ENCODE measurements at places on chromosomes 7 and 10.

GRCh38 chr7:103989200-103989784 is at the start of gene RELN:
TSS of gene RELN (minus strand) at chr7:103989658. CDS start at chr7:103989356, 302 bp downstream.
- DNase-seq = no peak

DNA sequence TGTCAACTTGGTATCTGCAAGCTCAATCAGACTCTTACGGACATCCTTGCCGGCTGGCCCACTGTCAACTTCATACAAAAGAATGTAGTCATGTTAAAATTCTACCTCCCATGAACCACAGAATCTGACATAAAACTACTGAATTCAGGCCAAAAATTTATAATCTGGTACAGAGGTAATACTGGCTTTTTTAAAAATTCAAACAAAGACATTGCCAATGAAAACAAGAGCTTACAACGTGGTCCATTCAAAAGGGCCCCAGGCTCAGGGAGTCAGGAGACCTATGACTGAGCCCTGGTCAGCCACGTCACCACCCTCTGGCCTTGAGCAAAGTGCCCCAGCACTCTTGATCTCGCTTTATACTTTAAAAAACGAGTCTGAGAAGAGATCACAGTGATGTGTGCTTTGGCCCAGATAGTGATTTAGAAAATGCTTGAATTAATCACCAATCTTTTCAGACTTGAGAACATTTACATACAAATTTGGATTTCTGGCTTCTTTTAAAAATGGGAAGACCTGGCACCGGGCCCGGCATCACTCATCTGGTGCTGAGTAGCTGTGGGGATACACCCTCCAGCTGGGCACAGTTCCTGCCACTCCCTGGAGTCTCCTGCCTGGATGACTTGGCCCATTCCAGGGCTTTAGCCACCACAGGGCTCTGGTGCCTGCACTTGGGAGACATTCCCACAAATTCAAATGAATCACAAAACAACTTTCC is 94.1 kb downstream of the PIP4K2A start:
- no peak for DNase-seq

DNA sequence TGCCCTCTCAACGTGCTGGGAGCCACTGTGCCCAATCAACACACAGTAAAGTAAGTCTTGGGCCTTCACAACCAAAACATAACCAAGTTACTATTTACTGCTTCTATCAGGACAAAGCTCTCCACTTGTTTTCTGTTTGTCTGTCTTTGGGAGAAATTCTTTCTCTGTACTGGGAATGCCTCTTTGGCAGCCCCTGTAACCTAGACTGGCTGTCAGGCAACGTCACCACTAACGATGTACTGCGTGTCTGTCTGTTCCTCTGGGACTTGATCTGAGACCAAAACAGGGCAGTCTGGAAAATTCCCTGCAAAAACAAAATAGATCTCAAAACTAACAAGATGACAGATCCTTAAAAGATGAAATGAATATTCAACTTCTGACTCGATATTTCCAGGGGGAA is 113.0 kb downstream of the SMURF1 start:
- DNase-seq = no peak

DNA sequence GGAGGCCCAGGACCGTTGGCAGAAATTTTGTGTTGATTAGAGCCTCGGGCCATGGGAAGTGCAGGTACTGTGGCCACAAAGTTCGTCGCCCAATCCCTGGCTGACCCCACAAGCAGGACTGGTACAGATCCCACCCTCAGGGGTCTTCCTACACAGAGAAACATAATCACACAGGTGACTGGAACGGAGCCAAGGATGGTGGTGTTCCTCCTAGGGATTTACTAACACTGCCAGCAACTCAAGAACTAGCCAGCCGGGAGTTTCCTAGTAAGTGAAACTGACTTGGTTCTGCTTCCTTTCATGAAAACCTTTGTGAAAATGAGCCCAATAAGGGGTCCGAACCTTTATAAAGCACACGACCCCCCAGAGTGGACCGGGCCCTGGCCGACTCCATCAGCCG is 5.7 kb downstream of the CUX1 start:
- no peak for DNase-seq

DNA sequence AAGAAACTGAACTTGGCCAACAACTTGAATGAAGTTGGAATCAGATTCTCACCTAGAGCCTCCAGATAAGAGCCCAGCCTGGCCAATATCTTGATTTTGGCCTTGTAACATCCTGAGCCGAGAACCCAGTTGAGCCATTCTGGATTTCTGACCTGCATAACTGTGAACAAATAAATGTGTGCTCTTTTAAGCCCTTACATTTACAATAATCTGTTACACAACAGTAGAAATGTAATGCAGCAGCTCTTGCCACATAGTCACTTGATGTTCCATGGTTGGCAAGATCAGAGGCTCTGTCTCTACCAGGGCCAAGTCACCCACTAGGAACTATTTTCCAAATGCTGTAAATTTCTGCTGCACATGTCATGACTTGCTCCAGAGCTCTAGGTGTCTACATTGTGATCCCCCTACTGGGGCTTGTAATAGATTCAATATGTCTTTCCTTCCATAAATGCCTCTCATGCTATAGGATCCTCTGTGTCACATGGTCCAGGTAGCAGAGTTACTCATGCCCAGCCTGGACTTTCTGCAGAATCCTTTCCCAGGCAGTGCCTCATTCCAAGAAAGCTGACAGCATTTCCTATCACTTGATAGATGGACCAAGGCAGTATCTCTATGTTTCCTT is 11.4 kb upstream of the RBM20 start:
- no peak for DNase-seq

GRCh38 chr7:55770778-55771177 is 91.8 kb downstream of the SEPTIN14 start:
- no peak for DNase-seq

DNA sequence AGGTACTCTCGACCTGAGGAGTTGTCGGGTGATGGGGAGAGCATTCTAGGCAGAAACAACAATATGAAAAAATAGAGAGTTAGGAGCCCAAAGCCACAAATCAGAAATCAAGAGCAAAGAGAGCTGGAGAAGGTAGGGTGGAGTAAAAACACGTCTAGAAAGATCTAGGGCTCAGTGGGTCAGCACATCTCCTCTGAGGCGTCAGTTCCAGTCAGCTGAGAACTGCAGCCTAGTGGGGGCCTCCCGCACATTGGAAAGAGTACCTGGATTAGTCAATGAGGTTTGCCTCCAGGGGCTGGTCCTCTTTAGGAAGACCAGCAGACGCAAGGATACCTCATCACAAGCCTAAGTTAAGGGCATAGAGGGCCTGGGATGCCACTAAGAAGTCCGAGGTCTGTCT is 113.2 kb upstream of the LANCL2 start:
- no peak for DNase-seq

DNA sequence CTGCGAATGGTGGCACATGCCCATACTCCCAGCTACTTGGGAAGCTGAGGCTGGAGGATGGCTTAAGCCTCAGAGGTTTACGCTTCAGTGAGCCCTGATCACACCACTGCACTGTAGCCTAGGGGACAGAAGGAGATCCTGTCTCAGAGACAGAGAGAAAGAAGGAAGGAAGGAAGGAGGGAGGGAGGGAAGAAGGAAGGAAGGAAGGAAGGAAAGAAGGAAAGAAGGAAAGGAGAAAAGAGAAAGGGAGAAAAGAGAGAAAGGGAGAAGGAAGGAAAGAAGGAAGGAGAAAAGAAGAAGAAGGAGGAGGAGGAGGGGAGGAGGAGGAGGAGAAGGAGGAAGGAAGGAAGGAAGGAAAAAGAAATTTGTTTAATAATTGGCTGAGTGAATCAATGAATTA is 13.0 kb upstream of the SAR1A start:
- DNase-seq = no peak

DNA sequence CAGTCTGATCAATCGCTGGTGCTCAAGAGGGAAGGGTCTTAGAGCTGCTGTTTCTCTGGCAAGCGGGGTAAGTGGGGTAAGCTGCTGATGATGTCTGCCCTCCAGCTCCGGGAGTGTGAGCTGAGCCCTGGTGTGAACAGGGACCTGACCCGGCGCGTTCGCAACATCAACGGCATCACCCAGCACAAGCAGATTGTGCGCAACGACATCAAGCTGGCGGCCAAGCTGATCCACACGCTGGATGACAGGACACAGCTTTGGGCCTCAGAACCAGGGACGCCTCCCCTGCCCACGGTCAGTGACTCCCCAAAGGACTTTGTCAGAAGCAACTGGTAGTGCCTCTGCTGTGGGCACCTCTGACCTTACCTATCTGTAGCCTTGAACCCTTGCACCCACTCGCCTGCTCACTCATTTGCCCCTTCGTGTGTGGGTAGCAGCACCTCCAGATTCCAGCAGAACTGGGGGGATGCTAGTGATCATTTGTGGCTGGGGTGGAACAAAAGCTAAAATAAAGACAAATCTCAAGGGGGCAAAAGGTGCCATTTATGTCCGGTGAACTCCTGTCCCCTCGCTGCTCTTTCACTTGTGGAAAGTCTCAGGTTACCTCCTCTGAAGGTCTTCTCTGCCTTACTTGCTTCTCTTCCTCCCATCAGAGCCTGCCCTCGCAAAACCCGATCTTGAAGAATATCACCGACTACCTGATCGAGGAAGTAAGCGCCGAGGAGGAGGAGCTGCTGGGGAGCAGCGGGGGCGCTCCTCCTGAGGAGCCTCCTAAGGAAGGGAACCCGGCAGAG is 3.2 kb downstream of the UFSP1 start:
- DNase-seq = no peak

GRCh38 chr10:42934351-42934811 is 142.5 kb upstream of the RET start:
- DNase-seq = no peak

- DNase-seq = no peak
Measured at GRCh38 chr7:105978035-105978434, 15.0 kb downstream of the CDHR3 start.

GRCh38 chr7:107725138-107725740 is 18.7 kb upstream of the CBLL1 start:
- DNase-seq = no peak

DNA sequence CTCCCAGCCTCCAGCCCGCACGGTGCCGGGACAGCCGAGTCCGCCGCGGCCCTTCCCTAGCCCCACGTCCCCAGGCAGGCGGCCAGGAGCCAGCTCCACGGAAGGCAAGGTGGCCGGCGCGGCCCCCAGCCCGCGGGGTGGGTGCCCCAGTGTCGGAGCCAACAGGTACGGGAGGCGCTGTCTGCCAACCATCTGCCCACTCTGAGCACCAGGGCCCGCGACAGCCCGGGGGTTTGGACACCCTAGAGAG is 75.8 kb downstream of the CALN1 start:
- DNase-seq = no peak

- no peak for DNase-seq
Measured at GRCh38 chr10:12364559-12364958, 15.2 kb downstream of the CAMK1D start.

DNA sequence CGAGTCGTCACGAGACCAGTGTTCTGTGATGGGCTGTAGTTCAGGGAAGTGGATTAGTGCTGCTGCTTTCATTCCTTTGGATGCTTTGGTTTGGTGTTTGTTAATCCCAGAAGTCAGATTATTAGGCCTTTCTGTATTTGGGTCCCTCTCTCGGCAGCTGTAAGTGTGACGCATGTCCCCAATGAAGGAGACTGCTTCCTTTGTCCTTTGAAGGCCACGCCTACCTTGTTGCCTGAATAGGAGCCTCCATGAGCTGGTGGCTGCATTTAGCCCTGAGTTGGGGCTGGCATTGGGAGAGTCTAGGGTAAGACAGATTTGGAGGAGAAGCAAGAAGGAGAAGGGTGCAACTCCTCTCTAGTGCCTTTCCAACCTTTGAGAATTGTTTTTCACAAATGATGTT is 34.5 kb downstream of the DOCK1 start:
- no peak for DNase-seq

DNA sequence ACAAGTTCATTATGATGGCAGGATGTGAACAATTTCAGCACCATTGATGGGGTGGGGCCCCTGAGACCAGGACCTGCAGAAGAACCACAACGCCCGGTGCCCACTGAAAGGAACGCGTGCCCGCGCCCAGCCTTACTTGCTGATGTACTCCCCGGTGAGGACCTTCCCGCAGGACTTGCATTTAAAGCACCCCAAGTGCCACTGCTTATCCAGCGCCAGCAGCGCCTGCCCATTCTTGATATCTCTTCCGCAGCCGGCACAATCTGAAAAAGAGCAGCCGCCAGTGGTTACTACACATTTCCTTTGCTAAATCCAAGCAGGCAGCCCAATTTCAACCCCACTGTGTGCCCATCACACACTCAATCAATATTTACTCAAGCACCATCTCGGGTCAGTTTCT is 110.6 kb downstream of the ABLIM1 start:
- DNase-seq = no peak

- no peak for DNase-seq
Measured at GRCh38 chr7:142873281-142873784, 12.2 kb downstream of the TRPV6 start.

- DNase-seq = no peak
Measured at GRCh38 chr7:81210137-81211064, 291.6 kb upstream of the SEMA3C start.

DNA sequence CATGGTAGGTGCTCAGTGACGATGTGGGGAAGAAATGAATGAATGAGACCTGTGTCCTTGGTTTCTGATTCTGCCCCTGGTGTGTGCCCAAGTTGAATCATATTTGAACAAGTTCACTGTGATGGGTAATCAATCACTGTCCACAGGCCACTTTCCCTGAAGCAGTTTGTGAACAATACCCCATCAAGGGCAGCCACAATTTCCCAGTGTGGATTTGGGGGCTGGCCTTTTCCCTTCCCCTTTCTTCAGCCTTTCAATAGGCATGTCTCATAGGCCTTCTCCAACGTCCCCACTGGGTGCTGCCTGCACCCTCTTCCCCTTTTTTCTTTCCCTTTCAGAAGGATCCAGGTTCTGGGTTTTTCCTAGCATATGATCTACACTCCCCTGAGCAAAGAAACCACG is 64.7 kb downstream of the CREB5 start:
- no peak for DNase-seq

Measured in DMS79 (cell line).